HFF-Myc (cell line): ENCODE measurements at places on chromosomes 3 and 15.

DNA sequence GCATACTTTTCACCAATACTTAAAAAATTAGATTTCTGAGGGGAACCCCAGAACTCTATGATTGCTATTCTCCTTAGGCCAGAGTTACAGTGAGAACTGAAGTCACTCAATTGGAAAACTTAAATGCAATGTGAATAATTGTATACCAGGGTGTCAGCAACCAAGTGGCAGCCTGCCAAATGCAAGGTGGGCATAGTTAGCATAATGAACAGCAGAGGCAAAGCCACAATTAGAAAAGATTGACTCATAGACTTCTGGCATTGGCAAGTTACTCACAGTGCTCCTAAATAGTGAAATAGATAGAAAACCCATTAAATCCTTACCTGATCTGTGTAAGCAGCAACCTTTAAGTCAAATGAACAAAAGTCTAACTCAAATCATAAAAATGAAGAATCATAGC lies 94.9 kb downstream of the BCHE start:
- DNase-seq, result no peak

GRCh38 chr15:63600001-63600615 lies 2.9 kb downstream of the FBXL22 start:
- DNase-seq, result no peak

DNA sequence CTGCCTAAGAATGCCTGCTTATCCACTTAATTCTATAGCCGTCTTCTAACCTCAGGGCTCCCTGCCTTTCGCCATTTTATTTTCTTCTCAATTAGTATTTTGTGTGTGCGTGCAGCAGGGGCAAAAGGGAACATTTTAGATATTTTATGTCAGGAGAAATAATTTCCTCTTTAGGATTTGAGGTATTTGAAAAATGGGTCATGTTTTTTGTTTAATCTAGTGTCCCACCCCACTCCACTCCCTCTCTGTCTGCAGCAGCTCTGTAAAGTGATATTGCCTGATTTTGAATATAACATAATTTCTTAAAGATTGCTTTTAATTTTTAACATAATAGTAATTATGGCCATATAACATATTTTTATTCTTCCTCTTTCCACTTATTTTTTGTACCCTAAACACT lies 593.2 kb upstream of the DPPA4 start:
- DNase-seq, result no peak

DNA sequence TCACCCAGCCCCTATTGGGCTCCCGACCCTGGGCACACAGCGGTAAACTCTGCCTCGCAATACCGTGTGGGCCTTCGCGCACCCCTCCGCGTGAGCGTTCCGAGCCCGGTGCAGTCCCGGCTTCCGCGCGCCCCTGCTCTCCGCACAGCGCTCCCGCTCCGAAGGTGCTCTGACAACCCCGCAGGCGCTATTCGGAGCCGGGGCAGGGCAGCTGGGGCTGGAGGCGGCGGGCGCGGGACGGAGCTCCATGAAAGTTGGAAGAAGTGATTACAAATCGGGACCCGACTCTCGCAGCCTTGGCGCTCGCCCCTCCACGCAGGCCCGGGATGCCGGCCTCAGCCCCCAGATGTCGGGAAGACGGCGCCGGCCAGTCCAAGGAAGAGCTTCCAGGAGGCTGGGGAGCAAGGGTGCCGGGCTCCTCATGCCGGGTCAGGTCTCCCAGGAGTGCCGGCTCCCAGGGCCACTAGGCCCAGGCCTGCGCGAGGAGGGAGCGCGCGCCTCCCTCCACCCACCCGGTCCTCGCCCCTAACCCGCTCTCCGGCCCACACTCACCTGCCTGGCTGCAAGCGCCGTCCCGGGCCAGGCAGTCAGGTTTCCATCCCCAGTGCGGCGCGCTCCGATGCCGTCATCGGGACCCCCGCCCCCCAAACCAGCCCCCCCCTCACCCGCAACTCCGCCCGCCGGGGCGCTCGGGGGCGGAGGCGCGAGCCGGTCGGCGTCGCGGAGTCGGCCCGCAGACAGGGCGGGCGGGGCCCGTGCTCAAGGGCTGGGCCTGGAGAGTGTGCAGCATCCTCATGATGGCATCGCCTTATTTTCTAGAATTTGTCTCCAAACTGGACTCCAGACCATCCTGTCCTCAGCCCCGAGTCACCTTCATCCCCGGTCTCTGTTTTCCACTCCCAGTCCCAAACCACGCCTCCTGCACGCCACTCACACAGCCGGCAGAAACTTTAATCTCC lies at the start of gene KIF7:
Gene KIF7 (minus strand): TSS at position 621 of the 959 bp plus-strand sequence. CDS start 2,537 bp downstream, outside the sequence.
- DNase-seq, result no peak

DNA sequence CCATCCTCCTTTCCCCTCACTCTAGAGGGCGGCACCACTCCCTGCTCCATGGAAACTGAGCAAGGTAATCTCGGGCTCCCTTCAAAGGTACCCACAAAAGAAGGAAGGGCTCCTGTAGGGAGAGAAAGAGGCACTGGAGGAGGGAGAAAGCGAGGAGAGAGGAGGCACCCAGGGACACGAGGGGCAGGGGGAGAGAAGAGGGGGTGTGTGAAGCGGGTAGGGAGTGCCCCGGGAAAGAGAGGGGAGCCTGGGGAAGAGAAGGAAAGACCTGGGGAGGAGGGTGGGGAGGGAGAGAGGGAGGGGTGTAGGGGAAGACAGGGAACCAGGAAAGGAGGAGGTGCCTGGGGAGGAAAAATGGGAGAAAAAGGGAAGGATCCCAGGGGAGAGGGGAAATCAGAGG lies 523 bp downstream of the VILL start:
- no peak for DNase-seq

DNA sequence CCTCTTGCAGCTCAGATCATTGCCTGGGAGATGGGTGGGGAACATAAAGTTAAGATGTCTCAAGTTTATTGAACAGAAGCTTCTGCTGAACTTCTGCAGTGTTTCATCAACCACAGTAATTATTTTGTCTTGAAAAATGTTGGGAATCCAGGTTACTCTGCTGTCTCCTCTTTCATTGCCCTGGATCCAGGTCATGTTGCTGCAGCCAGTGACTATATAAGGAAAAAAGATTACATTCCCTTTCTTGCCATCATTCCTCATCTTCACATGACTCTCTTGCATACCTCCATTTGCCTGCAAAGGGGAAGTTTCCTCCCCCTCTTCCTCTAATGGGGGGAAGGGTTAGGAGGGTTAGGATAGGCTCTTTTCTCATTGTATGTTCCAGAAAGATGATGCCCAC lies 15.1 kb downstream of the GMNC start:
- no peak for DNase-seq

DNA sequence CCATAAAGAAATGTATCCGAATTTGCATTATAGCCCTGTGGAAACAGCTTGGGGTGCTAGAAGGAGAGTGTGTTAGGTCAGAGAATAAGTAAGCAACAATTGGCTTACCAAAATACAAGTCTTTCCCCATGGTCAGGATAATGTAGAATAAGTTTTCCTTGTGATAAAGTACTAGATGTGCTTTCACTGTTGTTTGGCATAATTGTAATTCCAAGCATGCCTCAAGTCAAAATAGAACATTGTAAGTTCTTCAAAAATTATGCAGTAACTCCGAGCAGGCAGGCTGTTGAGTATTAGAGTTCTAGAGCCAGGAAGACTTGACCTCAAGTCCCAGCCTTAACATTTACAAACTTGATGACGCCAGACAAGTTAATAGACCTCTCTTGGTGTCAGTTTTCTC lies 242.0 kb downstream of the TUSC7 start:
- no peak for DNase-seq
